GM12878 (cell line): ENCODE measurements at places on chromosomes 5 and 9.

GRCh38 chr9:101463397-101463796, 27.8 kb upstream of the ALDOB start:
- H3K27ac ChIP-seq, result no peak overlapping the region
- H3K4me3 ChIP-seq, result no peak overlapping the region
- H3K27me3 ChIP-seq, result no peaks in the 10 kb centered on the region
- H3K4me1 ChIP-seq, result no peaks in the 10 kb centered on the region
- DNase-seq, result no peak

GRCh38 chr5:96194593-96194992, 232.9 kb upstream of the ELL2 start:
- H3K4me1 ChIP-seq, result no peaks in the 10 kb centered on the region
- no peaks in the 10 kb centered on the region for H3K36me3 ChIP-seq
- DNase-seq, result no peak
- no peaks in the 10 kb centered on the region for H3K27me3 ChIP-seq
- no peak overlapping the region for H3K4me3 ChIP-seq

GRCh38 chr9:29999645-30000044, 2384.8 kb upstream of the ACO1 start:
- DNase-seq, result no peak
- H3K4me3 ChIP-seq, result no peak overlapping the region
- no peaks in the 10 kb centered on the region for H3K4me1 ChIP-seq
- H3K27ac ChIP-seq, result no peak overlapping the region
- no peaks in the 10 kb centered on the region for H3K27me3 ChIP-seq

DNA sequence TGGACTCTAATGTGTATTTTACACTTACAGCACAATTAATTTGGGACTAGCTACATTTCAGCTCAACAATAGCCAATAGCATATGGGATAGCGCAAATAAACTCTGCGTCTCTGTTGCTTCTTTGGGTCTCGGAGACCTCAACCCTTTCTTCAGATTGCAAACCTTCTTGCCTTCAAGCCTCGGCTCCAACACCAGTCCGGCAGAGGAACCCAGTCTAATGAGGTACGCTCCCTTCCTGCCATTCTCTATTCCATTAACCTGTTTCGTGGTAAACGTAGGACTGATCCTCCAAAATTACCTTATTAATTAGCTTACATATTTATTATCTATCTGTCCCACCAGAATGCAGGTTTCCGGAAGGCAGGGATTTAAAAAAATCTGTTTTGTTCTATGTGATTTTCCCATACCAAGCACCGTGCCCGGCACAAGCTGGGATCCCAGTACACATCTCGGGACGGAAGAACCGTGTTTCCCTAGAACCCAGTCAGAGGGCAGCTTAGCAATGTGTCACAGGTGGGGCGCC, 525 bp upstream of the DAPK1 start:
- H3K4me3 ChIP-seq, result peak overlapping the region; percentile 82
- no peaks in the 10 kb centered on the region for H3K27me3 ChIP-seq
- peaks cover 7% of the 10 kb centered on the region for H3K4me1 ChIP-seq
- H3K27ac ChIP-seq, result peak overlapping the region; percentile 85

GRCh38 chr5:142152384-142152732, 43.8 kb downstream of the NDFIP1 start:
- H3K4me1 ChIP-seq, result no peaks in the 10 kb centered on the region
- no peaks in the 10 kb centered on the region for H3K27me3 ChIP-seq
- H3K27ac ChIP-seq, result no peak overlapping the region
- H3K4me3 ChIP-seq, result no peak overlapping the region
- H3K36me3 ChIP-seq, result no peaks in the 10 kb centered on the region
- no peak for DNase-seq

DNA sequence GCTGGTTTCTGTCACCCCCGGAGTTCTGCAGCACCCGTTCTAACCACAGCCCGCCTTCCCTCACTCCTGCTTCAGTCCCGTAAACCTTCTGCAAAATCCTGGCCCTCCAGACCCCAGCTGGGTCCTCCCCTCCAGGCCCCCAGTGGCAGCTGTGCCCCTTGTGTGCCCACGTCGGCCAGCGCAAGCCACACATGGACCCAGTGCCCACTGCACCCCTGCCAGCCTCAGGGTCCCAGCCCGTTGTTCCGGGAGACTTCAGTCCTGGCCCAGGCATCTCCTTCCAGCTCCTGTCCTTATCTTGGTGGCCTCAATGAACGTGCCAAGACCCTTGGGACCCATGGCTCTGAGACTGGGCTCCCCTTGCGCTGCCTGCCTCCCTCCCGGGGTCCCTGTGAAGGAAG, 43.2 kb downstream of the EXD3 start:
- H3K36me3 ChIP-seq, result no peaks in the 10 kb centered on the region
- H3K4me3 ChIP-seq, result no peak overlapping the region
- DNase-seq, result no peak
- H3K27ac ChIP-seq, result no peak overlapping the region
- H3K4me1 ChIP-seq, result no peaks in the 10 kb centered on the region

- peaks cover 2% of the 10 kb centered on the region; the same call in 1 of the 2 replicates for H3K27me3 ChIP-seq
- H3K4me1 ChIP-seq, result peaks cover 10% of the 10 kb centered on the region
- no peak for DNase-seq
- H3K27ac ChIP-seq, result no peak overlapping the region
- H3K4me3 ChIP-seq, result no peak overlapping the region
- no peaks in the 10 kb centered on the region for H3K36me3 ChIP-seq
Measured at GRCh38 chr9:19410594-19410993, 1.8 kb downstream of the ACER2 start.

DNA sequence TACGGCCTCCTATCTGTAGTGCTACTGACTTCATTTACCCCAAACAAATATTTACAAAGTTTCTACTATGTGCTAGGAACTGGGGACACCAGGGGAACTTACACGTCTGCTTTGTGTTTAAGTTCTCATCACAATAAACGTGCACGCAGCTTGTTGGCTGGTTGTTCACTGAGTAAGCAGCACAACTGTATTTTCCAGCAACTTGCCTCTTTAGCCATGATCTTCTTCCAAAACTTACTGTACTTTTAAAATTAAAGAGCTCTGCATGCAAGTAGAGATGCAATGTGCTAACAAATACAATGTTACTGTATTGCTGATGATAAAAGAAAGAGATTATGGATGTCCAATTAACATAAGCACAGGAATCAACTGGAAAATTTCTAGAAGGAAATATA, 62.8 kb downstream of the RAPGEF1 start:
- H3K4me3 ChIP-seq, result peak overlapping the region; percentile 63; the same call in 1 of the 2 replicates
- DNase-seq, result no peak
- no peaks in the 10 kb centered on the region for H3K36me3 ChIP-seq
- H3K27ac ChIP-seq, result peak overlapping the region; percentile 87
- H3K4me1 ChIP-seq, result peaks cover 58% of the 10 kb centered on the region

- no peak overlapping the region for H3K27ac ChIP-seq
- no peaks in the 10 kb centered on the region for H3K4me1 ChIP-seq
- no peak overlapping the region for H3K4me3 ChIP-seq
- H3K27me3 ChIP-seq, result no peaks in the 10 kb centered on the region; the same call in 1 of the 2 replicates
- DNase-seq, result no peak
Measured at GRCh38 chr5:152255411-152255810, 149.7 kb downstream of the NMUR2 start.

GRCh38 chr5:152607401-152608160, 202.5 kb upstream of the NMUR2 start:
- no peak for DNase-seq
- no peak overlapping the region for H3K4me3 ChIP-seq
- no peak overlapping the region for H3K27ac ChIP-seq
- H3K27me3 ChIP-seq, result no peaks in the 10 kb centered on the region
- H3K36me3 ChIP-seq, result no peaks in the 10 kb centered on the region
